ENCODE measurements at places on chromosomes 3 and 15. TPM values are rescaled to one million over a fixed set of nuclear protein-coding genes. Genes with fewer than 3 reads are reported as not detected.

The MESP1 gene
- total RNA-seq = 8.5 TPM

The MYZAP gene
- total RNA-seq = 1.2 TPM

The KBTBD12 gene
- total RNA-seq = not detected

The PROK2 gene
- total RNA-seq = not detected

The CEP152 gene
- 4.2 TPM for total RNA-seq

The ZNF385D gene
- total RNA-seq = 0.05 TPM

The PCOLCE2 gene
- 29.0 TPM for total RNA-seq

The RARB gene
- total RNA-seq = 10.4 TPM

The TTC23 gene
- 11.1 TPM for total RNA-seq

The SST gene
- total RNA-seq = not detected

The GOLGA8T gene
- 1.7 TPM for total RNA-seq

The C3orf20 gene
- total RNA-seq = 0.05 TPM

The THAP10 gene
- total RNA-seq = 6.4 TPM

Data from A549 treated with CORT108297 at 1 μM for 4 hours (cell line).